Fibroblast of skin of right quadriceps (primary cell): ENCODE measurements at places on chromosomes 4 and X.

DNA sequence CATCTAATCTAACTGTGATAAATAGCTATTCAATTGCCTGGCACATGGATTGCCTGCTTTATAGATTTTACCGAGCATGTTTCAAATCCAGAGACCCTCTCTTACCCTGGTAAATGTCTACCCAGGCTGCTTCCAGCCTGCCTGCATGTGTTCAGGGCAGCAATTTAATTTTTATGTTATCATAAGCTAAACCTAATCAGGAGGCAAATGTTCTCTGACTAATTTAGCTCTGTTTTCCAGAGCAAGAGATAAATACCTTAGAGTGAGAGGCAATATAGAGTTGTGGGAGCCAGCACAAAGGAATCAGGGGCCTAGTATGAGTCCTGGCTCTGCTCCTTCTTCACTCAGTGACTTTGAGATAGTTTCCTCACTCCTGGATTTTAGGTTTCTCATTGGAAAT lies 37.7 kb downstream of the PARM1 start:
- no peak for DNase-seq

GRCh38 chrX:70907900-70908299 lies 611 bp downstream of the TEX11 start:
- DNase-seq = no peak

DNA sequence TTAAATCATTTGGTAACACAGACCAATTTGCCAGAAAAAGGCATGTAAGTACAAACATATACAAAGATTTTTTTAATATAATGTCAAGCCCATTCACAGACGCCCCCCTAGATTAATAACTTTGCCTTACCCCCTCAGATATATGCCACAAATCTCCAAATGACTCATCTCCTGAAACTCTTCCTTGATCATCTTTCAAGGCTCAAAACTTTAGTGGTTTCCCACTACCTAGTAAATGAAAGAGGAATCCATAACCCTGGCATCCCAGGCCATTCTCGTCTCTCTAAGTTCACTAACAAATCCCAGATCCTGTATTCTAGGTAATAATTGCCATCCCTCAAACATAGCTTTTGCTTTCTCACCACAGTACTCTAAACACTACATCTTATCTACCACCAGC lies 61.9 kb downstream of the PRSS12 start:
- peak; percentile 51 for DNase-seq

DNA sequence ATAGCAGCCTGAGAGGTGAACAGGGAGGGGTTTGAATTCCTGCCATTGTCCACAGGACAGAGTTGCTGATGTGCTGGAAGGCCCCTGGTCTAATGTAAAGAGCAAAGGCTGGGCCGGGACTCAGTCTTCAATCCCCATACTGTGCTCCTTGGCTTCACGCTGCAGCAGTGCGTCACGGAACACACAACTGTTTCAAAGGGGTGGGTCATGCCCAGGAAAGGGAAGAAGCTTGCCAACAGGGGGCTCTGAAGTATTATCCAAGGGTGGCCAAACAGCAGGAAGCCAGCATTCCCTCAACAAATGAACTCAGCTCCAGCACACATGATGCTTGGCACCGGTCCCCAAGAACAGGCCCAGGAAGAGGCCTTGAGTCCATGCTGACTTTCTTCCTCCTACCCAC lies 122.5 kb downstream of the NFKB1 start:
- peak; percentile 73 for DNase-seq

GRCh38 chr4:30495651-30496310 lies 224.4 kb upstream of the PCDH7 start:
- no peak for DNase-seq

- peak; percentile 68 for DNase-seq
These were observed 12.1 kb upstream of the CC2D2A start for GRCh38 chr4:15457406-15458201.

DNA sequence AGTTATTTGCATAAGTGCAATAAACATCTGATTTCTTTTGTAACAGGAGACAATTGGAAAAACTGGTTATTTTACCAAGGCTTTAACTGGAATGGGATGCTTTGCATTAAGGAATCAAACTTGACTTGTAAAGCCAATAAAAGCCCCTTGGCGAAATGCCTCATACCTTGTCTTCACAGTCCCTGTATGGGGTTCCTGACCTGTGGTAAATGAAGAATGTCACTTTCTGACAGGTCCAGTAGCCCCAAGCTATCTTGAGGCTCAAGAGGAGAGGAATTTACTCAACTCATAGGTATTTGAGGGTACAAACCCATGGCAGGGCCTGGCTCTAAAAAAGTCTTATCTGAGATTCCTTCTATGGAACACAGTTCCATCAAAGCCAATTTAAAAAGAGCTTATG lies 78.0 kb downstream of the ACOX3 start:
- DNase-seq = no peak

DNA sequence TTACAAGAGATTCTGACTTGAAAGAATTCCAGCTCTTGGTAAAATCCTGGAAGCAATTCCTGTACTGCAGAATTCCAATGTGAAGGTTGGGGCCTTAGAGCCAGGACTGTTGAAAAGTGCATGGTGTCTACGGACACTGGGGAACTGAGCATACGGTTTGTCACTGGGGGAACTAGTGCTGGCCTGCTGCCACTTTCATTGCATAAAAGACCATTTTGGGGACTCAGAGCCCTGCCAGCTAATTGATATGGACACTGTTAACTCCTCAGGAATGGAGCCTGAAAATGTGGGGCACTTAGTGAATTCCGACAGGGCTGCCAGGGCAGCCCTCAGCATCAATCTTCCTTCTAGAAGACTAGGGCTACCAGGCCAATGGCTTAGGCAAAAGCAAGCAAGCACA lies 55.9 kb downstream of the AMOT start:
- no peak for DNase-seq

- DNase-seq = peak; percentile 96
These were observed 47.7 kb downstream of the EVC start for GRCh38 chr4:5758741-5759140.

DNA sequence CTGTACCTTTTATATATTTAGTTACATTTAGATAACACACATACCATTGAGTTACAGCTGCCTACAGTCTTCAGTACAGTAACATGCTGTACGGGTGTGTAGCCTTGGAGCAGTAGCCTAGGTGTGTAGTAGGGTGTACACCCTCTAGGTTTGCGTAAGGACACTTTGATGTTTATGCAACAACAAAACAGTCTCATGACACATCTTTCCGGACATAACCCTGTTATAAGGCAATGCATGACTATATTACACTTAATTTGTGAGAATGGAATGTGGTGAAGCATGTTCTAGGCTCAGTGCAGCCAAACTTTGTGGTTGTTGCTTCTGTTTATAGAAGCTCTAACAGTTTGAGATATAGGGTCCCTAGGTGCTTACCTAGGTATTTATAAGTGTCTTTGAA lies 65.4 kb downstream of the SPRY1 start:
- no peak for DNase-seq

GRCh38 chrX:22399437-22400192 lies 126.9 kb downstream of the CBLL2 start:
- DNase-seq = peak; percentile 50

- DNase-seq = no peak
These were observed 120.0 kb upstream of the ZDHHC15 start for GRCh38 chrX:75642811-75643361.

DNA sequence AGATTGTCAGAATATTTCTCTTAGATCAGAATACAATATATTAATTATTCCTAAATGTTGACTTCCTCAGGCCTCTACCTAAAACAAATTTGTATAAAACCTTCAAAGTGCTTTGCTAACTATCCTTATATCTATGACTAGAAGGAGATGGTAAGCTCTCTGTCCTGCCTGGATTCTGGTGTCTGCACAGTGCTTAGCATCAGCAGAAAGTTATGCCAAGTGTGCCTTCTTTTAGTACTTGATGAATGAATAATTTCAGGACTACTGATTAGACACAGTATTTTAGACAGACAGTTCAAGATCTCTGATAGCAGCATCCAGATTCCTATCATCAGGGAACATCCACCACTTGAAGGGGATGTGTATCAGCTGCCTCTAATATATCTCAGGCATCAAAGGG lies 242.4 kb upstream of the TLL1 start:
- DNase-seq = no peak

- no peak for DNase-seq
These were observed 90.7 kb downstream of the WFS1 start for GRCh38 chr4:6360385-6360784.

DNA sequence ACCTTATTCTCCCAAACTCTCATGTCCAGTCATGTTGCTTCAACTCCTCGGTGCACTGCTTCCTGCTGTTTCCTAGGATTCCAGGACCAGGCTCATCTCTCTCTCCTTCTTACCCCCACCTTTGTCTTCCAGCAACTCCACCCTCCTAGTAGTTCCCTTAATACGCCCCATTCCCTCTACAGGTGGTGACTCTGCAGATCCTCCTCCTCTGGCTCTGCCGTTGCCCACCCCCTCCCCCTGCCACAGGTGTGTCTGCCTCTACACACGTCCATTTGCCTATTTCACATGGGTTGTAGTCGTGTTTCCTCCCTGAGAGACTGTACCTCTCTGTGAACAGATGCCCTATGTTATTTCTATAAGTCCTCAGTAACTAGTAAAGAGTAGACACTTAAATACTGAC lies 32.4 kb downstream of the CDS1 start:
- DNase-seq = no peak

DNA sequence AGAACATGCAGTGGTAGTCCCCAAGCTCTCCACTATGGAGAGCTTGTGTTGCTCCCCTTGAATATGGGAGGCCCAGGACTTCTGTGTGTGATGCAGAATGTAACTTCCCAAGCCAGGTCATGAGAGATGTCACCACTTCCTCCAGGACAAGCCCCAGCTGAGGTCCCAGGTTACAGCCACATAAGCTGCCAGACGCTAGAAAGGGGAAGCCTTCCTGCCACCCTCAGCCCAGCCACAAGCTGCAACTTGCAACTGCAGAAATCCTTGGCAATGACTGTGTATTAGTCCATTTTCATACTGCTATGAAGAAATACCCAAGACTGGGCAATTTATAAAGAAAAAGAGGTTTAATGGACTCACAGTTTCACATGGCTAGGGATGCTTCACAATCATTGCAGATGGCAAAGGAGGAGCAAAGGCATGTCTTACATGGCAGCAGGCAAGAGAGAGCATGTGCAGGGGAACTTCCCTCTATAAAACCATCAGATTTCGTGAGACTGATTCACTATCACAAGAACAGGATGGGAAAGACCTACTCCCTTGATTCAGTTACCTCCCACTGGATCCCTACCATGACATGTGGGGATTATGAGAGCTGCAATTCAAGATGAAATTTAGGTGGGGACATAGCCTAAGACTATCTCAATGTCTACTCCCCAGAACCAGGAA lies 91.5 kb upstream of the DHX15 start:
- DNase-seq = no peak

- no peak for DNase-seq
These were observed 897.9 kb upstream of the FTHL17 start for GRCh38 chrX:31969714-31970113.

DNA sequence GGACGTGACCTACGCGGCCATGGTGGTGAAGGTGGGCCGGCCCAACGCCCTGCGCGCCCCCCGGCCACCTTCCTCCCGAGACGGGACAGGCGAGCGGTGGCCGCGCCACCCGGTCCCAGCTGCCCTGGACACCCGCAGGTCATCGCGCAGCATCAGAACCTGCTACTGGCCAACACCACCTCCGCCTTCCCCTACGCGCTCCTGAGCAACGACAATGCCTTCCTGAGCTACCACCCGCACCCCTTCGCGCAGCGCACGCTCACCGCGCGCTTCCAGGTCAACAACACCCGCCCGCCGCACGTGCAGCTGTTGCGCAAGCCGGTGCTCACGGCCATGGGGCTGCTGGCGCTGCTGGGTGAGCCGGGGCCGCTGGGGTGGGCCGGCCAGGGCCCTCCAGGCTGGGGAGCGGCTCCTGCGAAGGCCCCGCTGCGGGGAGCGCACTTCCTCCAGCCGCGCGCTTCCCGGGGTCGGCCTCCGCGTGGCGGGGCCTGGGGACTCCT lies 9.0 kb upstream of the SLC26A1 start:
- DNase-seq = no peak

DNA sequence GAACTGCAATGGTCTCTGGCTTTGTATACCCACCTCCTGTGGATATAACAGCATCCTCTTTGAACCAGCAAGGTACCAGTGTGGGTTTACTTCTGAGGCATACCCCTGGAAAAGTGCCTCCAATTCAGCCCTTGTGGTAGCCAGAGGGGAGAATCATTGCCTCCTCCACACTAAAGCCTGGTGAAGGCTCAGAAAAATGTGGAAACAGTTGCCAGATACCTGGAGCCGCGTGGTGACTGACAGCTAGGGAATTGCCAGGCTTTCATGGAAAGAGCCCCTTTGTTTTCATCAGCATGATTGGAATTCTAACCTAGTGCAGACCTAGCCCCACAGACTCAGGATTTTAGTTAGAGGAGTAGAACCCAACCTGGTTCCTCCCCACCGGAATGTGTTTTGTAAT lies 168.6 kb upstream of the KLF3 start:
- no peak for DNase-seq

DNA sequence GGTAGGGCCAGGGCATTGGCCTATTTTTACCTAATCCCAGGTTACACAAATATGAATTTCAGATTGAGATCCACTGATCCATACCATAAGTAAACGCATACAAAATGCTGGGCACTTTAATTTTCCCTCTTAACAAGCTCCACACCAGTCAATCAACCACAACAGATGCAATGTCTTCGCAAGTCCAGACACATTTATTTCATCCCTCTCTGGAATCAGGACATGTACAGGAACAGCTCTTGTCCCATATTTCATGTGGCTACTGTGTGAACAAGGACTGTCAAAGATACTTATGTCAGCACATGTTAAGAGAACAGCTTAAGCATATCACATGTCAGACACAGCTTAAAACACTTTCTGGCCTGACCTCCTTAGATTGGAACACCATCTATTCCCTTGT lies 145.9 kb downstream of the PPP3CA start:
- no peak for DNase-seq

DNA sequence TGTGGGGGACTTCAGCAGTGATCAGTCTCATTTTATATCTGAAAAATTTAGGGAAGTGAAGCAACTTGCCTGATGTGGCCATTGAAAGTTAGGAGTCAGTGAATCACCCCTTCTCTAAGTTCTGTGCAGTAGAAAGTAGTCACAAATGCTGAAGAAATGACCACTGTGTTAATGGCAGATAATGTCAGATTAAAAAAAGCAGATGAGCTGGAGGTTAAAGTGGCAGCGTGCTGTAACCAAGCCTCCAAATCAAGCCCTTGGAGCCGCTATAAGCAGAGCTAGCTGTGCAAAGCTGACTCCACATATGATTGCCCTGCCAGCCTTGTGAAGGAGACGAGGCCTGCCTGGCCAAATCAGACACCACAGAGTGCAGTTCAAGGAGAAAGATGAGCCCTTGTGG lies 39.2 kb upstream of the PDE5A start:
- DNase-seq = no peak

DNA sequence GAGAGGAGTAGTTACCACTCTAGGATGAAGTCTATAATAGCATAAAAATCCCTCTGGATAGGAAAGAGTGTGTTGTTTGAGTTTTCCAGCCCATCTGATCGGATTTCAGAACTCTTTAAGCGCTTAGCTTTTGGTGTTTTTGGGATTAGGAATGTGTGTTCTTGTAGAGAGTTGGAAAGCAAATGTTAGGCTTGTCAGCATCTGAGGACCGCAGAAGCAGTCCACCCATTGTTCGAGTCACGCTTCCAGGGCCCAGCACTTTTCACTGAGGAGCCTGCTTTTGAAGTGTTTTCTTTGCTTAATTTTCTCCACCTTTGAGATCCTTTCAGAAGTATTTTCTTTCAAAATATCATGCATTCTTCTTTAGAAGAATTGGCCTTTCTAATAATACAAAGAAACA lies 306.2 kb downstream of the TENM3 start:
- no peak for DNase-seq

- no peak for DNase-seq
These were observed 17.9 kb upstream of the HPGD start for GRCh38 chr4:174540175-174540574.

- no peak for DNase-seq
These were observed 4.2 kb upstream of the CUL4B start for GRCh38 chrX:120564925-120565324.
